ENCODE measurements at places on chromosomes 11 and 22. TPM values are rescaled to one million over a fixed set of nuclear protein-coding genes. Genes with fewer than 3 reads are reported as not detected.

Gene LDHA
- 191 TPM for polyA plus RNA-seq

DNA sequence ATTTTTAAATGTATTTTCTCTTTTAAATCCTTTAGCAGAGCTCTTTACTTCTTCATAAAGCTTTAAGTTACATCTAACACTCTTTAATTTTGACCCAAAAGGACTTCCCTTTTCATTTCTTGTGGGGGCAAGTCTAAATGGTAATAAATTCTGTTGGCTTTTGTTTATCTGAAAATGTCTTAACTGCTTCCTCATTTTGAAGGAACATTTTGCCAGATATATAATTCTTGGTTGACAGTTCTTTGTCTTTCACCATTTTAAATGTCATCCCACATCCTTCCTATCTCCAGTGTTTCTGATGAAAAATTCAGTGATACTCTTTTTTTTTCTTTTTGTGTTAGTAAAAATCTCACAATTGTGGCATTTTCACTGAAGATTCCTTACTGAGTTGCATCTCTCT, 44.7 kb upstream of the ZBTB44 start:
- no peak overlapping the region for H3K4me3 ChIP-seq
- no peaks in the 10 kb centered on the region for H3K4me1 ChIP-seq
- DNase-seq = no peak
- H3K36me3 ChIP-seq = no peaks in the 10 kb centered on the region
- no peaks in the 10 kb centered on the region for H3K27me3 ChIP-seq

Gene BTBD18
- not detected for polyA plus RNA-seq

DNA sequence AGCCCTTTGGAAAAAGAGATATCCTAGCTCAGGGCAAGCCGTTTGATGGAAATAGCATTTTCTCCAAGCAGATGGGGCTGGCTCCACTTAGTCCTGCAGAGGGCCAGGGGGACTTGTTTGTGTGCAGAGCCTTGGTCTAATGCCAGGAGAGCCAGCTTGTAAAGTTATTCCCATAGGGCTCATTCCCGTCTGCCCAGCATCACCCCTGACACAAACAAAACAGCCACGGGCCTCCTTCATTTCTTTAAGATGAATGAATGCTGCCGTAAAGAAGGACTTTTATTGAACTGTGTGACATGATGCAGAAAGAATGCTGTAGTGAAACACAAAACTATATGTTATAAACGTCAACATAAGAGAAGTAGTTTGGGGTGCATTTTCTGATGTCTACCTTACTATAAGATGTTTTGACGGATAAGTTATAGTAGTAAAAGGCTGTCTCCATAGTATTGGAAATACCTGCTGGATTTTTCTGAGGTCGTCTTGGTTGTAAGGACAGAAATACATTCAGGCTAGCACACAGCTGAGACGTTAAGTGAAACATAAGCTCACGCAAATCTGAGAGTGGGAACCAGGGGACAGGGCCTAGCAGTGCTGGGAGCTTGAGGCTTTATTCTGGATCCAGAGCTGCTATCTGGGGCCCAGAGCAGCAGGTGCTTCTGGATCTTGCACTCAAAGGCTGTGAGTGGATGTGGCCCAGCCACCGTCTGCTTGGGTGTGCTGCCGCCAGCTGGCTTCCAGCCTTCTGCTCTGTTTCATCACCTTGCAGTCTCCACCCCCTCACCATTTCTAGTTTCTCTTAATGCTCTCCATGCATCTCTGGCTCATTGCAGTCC, 53.3 kb downstream of the NCAM1 start:
- no peak for DNase-seq
- H3K4me3 ChIP-seq = no peak overlapping the region
- no peaks in the 10 kb centered on the region for H3K36me3 ChIP-seq
- no peak overlapping the region for H3K27ac ChIP-seq
- H3K27me3 ChIP-seq = no peaks in the 10 kb centered on the region

DNA sequence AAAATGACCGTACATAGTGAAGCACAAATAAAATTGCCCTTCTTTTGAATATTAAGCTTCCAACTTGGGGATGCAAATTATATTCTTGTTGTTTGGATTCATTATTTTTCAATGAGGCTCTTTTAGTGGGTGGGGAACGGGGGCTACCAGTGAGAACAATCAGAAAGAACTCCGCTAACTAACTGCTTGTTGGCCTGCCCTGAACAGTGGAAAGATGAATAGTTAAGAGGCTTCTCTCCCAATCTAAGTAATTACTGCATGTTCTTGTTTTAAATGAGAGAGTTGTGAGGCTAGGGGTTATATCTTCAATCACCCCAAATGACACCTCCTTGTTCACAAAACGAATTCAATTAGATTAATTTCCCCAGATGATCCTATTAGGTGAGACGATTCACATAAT, 322.0 kb downstream of the FAT3 start:
- no peak overlapping the region for H3K4me3 ChIP-seq
- no peaks in the 10 kb centered on the region for H3K27me3 ChIP-seq
- H3K4me1 ChIP-seq = no peaks in the 10 kb centered on the region
- no peak overlapping the region for H3K27ac ChIP-seq

Measured in CD14-positive monocyte (primary cell).